ENCODE measurements at places on chromosomes 1 and 21. TPM values are rescaled to one million over a fixed set of nuclear protein-coding genes. Genes with fewer than 3 reads are reported as not detected.

- DNase-seq, result no peak
Observed at GRCh38 chr1:56925193-56925592, 40.6 kb downstream of the C8B start.

DNA sequence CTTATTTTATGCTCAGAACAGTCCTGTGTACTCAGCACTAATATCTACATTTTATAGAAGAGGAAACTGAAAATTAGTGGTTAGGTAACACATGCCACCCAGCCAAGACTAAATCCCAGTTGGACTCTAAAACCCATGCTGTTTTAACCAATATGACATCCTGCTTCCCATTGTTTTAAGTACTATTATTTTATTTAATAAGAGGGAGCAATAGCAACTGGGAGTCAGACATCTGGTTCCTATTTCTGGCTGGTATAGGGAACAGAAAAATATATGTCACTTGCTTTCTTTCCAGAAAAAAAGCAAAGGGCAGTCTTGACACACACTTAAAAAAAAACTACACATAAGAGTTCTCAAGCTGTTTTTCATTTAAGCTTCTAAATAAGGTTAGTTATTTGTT lies 11.9 kb downstream of the KLHL12 start:
- no peak for DNase-seq

DNA sequence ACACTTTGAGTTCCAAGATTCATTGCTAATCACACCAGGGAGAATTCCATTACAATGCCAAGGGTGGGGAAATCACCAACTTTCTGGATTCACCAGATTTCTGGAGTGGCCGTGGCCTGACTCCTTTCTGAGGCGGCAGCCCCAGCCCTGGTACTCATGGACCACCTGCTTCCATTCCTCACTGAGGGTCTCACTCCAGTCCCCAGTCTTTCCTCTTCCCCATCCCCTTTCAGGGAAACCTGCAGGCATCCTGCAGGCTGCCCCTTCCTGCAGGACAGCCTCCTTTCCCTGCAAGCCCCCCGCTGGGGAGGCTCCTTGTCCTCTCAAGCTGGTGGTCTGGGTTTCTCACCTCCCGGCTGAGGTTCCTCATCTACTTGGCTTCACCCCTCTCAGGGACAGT lies 12.7 kb upstream of the CDK18 start:
- DNase-seq, result no peak

- no peak for DNase-seq
Observed at GRCh38 chr1:170881268-170882265, 53.8 kb upstream of the MROH9 start.

DNA sequence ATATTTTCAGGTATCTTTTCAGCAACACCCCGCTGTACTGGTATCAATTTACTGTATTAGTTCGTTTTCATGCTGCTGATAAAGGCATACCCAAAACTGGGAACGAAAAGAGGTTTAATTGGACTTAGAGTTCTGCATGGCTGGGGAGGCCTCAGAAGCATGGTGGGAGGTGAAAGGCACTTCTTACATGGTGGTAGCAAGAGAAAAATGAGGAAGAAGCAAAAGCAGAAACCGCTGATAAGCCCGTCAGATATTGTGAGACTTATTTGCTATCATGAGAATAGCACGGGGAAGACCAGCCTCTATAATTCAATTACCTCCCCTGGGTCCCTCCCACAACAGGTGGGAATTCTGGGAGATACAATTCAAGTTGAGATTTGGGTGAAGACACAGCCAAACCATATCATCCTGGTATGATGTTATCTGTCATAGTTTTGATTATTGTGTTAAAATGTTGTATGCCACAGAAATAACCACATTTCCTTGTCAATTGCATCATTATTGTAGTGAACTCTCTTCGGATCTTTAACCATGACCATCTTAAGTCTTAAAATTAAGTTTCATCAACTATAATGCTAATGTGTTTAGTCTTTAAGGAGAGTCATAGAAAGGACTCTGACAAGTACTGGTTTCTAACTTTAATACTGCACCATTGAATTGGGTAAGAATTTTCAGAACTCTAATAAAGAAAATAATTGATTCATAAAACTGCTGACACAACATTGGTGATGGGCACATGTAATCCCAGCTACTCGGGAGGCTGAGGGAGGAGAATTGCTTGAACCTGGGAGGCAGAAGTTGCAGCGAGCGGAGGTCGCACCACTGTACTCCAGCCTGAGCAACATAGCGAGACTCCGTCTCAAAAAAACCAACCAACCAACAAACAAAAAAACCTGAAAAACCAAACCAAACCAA lies 58.2 kb downstream of the TBX19 start:
- DNase-seq, result no peak

DNA sequence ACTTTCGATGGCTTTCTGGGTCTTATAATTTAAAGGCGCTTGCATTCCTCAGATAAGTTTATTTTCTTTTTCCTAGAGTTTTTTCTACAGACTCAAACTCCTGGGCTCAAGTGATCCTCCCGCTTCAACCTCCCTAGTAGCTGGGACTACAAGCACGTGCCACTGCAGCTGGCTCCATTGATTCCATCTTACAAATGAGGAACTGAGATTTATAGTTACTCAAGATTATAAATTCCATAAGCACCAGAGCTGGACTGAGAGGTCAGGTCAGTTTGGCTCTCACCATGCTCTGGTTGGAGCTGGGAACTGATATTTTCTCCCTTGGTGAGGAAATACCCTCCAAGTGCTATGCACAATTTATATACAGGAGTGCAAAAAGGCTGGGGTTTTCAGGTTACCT lies 13.4 kb upstream of the PRPF38B start:
- no peak for DNase-seq

- DNase-seq, result no peak
Observed at GRCh38 chr1:2108213-2108876, 58.1 kb downstream of the PRKCZ start.

- DNase-seq, result no peak
Observed at GRCh38 chr1:243267914-243268653, 12.2 kb downstream of the SDCCAG8 start.

GRCh38 chr1:158087320-158087927 lies 93.3 kb upstream of the CD1D start:
- DNase-seq, result no peak

GRCh38 chr1:197920067-197920396 lies 2.9 kb downstream of the LHX9 start:
- DNase-seq, result no peak

The CLIC6 gene
- total RNA-seq, result 9.9 TPM

The NCAM2 gene
- 0.93 TPM for total RNA-seq

The FCRL2 gene
- total RNA-seq, result not detected

The SH2D5 gene
- total RNA-seq, result 0.22 TPM

The PDE9A gene
- 7.9 TPM for total RNA-seq

The HSF2BP gene
- 0.26 TPM for total RNA-seq

The COL6A1 gene
- 521 TPM for total RNA-seq

The IL19 gene
- not detected for total RNA-seq

The KPRP gene
- total RNA-seq, result not detected
